ENCODE measurements at places on chromosomes 4 and X.

- no peak for DNase-seq
Measured at GRCh38 chr4:19494961-19495360, 756.7 kb upstream of the SLIT2 start.

- DNase-seq = no peak
Measured at GRCh38 chrX:153766098-153766817, 2.2 kb downstream of the PLXNB3 start.

GRCh38 chr4:48337731-48338130 is 3.6 kb upstream of the SLAIN2 start:
- no peak for DNase-seq

DNA sequence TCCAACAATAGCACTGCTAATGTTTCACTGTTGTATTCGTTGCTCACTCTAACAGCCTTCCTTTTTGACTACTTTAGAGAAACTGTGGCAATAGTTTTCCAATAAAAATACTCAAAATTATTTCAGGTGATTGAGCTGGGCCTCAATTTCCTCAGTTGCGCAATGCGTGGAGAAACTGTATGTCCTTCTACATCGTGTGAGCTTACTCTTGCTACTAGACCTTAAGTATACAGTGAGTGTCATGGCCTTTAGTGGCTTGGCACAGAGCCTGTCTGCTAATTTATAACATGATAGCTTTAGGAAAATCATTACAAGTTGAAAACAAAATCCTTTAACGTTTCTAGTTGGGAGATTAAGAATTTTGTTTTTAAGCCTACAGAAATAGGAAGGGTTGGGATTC is 114.5 kb downstream of the COL4A6 start:
- DNase-seq = no peak

- no peak for DNase-seq
Measured at GRCh38 chrX:136205882-136206380, 45.3 kb downstream of the MAP7D3 start.

DNA sequence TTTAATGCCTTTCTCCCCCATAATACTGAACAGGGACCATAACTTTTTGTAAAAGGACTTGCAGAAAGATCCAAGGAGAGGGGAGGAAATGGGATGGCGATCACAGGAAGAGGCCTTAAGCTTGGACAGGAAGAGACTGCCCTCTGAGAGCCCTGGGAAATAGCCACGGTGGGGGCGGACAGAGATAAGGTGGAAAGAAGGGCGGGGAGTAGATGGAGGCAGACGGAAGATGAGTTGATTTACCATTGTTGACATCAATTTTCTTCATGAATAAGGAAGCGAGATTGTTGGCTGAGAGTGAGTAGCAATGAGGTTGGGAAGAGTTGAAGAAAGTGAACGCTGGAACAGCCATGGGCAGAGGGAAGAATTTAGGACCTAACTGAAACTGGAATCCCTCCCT is 63.4 kb downstream of the RASGEF1B start:
- no peak for DNase-seq

DNA sequence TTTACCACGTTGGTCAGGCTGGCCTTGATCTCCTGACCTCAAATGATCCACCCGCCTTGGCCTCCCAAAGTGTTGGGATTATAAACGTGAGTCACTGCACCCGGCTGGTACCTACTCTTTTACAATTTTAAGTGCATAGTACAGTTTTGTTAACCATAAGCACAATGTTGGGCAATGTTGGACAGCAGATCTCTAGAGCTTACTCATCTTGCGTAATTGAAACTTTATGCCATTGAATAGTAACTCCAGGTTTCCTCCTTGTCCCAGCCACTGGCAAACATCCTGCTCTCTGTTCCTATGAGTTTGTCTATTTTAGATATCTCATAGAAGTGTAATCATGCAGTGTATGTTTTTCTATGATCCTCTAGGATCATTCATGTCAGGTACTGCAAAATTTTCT is 9.3 kb upstream of the CPE start:
- DNase-seq = no peak

DNA sequence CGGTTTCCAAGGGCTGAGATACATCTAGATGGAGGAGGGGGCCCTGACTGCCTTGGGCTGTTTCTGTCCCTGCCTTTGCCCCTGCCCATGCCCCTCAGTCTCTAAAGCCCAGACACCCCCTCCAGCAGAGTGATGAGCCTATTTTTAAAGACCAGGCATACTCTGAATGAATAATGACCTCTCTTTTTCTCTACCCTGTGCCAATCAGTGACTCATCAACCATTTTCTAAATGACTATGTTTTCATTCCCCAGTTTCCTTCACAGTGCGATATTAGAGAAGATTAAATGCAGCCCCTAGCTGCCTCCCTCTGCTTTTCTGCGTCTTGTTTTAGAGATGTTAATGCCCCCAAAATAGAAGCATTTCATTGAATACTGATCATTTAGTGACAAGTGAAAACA is 15.5 kb upstream of the NHS start:
- no peak for DNase-seq

DNA sequence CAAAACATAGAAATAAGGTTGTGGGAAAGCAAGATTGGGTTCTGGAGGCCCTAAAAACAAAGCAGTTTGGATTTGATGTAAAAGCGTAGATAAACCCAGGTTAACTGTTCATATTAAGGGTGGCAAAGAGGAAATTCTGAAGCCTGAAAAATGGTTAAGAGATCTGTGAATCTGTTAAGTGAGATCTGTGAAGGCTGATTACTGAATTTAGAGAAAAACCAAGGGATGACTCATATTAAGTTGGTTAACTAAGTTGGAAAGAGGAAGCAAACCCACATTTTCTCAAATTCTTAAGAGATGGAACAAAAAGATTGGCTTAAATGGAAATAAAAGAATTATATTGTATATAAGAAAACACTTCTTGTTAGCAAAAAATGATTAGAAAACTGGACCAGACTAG is 22.8 kb downstream of the GPAT3 start:
- no peak for DNase-seq

GRCh38 chrX:110172215-110172614 is 145.7 kb downstream of the AMMECR1 start:
- DNase-seq = no peak

DNA sequence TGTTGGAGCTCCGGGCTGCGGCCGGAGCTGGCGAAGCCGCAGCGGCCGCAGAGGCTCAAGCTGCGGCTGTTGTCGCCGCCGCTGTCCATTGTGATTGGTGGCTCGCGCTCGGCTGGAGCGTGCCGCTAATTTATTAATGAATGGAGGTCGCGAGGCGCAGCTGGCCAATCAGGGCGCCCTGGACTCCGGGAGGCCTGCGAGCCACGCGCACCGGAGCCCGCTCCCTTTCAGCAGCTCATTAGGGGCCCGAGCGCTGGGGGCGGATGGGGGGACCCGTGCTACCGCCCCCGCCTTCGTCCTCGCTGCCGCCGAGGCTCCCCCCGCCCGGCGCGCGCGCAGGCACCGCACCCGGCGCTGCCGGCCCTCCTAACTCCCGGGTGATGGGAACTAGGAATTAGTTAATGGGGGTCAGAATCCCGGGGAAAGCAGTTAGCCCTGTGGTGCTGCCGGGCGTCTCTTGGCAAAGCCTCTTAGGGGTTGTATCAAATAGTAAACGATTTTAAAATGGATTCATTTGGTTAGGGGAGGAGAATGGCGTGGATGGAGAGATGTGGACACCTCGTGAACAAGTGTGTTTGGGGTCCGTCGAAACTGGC is 589 bp upstream of the NEUROG2 start:
- no peak for DNase-seq

- DNase-seq = no peak
Measured at GRCh38 chr4:1019320-1019719, 7.9 kb downstream of the FGFRL1 start.

DNA sequence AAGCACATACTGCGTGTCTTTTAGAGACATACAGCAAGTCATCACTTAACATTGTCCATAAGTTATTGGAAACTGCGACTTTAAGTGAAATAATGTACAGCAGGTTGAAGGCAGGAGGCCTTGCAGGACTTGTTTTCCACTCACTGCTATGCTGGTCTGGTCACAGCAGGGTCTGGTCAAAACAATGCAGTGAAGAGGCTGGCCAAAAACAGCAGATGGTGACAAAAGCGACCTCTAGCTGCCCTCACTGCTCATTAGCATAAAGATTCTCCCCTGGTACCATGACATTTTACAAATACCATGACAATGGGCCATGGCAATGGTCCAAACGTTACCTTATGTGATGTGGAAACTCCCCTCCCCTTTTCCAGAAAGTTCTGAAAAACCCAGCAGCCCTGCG is 1283.6 kb downstream of the FSTL5 start:
- DNase-seq = no peak

GRCh38 chr4:161642708-161643107 is 521.1 kb downstream of the FSTL5 start:
- DNase-seq = no peak

- DNase-seq = no peak
Measured at GRCh38 chr4:75643651-75644050, 13.3 kb upstream of the CDKL2 start.

DNA sequence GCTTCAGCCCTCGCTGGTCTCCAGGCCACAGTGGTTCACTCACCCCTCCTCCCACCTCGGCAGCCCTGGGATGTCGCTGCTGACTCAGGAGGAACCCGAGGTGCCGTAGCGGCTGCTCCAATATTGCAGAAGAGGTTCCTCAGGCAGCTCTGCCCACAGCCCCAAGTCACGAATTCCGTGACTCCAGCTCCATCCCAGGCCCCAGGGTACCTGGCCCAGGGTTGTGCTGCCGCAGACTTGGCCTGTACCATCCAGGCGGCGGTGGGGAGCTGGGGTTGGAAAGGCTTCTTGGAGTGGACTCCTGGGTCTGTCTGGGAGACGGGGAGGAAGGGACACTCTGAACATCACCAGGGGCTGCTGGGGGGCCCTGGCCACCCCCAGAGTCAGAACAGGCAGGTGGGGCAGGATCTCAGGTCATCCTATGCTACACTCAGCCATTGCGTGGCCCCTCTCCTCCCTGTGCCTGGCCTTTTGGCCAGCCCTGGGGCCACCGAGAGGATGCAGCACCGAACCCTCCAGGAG is 728 bp upstream of the HGFAC start:
- no peak for DNase-seq

GRCh38 chr4:5043579-5043978 is 7.7 kb upstream of the STK32B start:
- DNase-seq = no peak

DNA sequence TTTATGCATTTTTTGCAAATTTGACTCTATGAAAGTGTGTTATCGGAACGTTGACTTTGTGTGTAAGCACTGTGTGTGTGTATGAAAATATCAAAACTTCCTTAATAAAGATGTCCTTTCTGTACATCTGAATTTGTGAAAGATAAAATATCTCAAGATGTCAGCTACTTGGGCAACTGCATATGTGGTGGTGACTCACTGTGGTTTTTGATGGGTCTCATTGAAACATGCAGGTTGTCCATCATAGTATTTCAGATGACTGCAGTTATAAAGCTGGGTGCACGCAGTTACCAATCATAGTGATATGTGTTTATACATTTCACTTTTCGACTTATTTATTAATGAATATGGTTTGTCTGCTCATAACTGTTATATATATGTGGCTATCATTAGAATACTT is 19.7 kb upstream of the BBS12 start:
- DNase-seq = no peak

DNA sequence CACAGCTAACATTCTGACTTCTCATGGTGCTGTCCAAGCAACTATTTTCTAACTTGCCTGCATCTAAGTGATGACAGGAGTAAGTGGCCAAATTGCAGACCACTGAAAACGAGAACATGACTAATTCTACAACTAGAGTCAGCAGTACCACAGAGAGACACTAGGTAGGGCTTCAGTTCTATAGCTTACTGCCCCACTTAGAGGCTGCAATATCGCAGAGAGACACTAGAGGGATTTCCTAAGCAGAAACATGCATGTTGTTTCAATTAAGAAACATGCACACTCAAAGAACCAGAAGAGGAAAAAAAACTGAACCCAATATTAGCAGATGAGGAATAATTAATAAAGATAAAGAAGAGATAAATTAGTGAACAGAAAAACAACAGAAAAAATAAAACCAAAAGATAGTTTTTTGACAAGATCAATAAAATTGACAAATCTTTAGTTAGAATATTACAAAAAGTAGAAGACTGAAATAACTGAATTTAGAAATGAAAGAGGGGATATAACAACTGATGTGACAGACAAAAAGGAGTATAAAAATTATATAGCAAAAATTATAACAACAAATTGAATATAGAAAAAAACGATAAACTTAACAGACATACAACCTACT is 100.8 kb downstream of the SPIN4 start:
- DNase-seq = no peak

DNA sequence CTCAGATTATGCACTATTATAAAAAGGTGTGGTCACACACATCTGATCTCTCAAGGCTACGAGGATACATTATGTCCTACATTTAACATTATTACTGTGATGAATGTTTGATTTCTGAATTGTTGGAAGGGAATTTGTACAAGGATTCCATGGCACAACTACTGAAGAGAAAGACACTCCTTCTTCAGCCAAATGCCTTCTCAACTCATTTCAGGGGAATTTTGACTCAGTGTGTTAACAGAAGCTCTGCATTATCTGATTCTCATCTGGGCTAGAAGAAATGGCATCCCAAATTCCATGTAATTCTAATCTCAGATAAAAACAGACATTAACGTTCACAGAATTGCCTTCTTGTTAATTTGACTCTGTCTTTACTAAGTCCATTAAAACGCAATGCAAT is 477.7 kb downstream of the PDGFC start:
- DNase-seq = no peak

- DNase-seq = no peak
Measured at GRCh38 chr4:180538384-180539057, 1704.7 kb upstream of the TENM3 start.

- no peak for DNase-seq
Measured at GRCh38 chrX:13716905-13717304, 17.5 kb downstream of the TRAPPC2 start.

GRCh38 chrX:119625843-119626242 is 19.6 kb upstream of the NKRF start:
- no peak for DNase-seq

DNA sequence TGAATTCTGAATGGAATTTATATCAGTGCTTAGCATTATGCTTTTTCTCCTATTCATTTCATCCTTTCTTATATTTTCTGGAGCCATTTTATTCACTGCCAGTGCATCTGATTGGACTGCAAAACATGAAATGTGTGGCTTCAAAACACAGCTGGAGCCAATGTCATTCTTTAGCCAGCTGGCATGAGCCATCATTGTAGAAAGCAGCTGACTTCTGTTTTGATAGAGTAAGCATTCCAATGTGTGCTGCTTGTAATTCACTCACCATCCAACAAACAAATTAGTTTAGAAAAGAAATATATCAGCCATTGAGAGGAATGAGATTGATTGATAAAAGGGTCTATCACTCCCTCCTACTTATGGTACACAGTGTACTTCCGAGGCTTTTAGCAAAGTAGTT is 2616.0 kb downstream of the ARAP2 start:
- DNase-seq = no peak

- DNase-seq = no peak
Measured at GRCh38 chrX:37779857-37780256, at the start of gene CYBB. Gene CYBB (plus strand): TSS chrX:37780059. CDS start chrX:37780078, 19 bp downstream.

DNA sequence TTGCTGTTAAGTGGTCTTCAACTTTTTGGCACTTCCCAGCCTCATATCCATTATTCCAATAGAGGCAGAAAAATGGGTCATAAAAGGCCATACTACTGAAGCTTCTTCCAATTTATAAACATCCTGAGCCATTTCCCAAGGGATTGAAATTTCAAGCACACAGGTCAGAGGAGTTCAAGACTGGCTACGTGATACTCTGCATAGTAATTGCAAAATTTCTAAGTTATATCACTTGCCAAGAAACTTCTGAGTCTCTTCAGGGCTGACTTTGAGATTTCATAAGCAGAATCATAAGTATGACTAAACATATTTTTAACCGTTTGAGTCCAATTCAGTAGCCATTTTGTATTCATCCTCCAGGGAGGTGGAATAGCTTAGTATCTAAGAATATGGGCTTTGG is 75.6 kb upstream of the RXFP1 start:
- no peak for DNase-seq

All from tibial artery (tissue), 4 donors.